ENCODE measurements at places on chromosomes 5 and 9. TPM values are rescaled to one million over a fixed set of nuclear protein-coding genes. Genes with fewer than 3 reads are reported as not detected.
A peak's percentile ranks its signal among the peaks of the same experiment; 100 is the strongest.

- H3K36me3 ChIP-seq: peaks cover 1% of the 10 kb centered on the region
- H3K4me3 ChIP-seq: no peak overlapping the region
- no peaks in the 10 kb centered on the region for H3K4me1 ChIP-seq
- no peak overlapping the region for H3K27ac ChIP-seq
- no peak for DNase-seq
These were observed 28.9 kb downstream of the TBC1D2 start for GRCh38 chr9:98226516-98226915.

DNA sequence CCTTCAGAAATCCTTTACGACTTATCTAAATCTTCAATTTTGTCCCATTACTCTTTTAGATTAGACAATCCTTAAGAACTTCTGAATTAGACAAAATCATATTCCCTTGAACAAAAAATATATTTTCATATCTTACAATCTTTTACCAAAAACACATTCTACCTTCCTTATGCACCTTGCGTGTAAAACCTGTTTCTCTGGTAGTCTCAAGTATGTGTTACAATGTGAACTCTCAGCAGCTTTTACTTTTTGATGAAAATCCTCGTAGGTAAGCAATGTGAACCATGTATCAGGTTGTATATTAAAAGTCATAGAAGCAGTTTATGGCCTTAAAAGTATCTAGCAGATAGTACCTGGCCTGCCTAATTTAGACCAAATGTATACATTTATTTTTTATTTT, 12.7 kb downstream of the GMCL2 start:
- H3K27ac ChIP-seq: no peak overlapping the region
- no peaks in the 10 kb centered on the region for H3K36me3 ChIP-seq
- H3K4me3 ChIP-seq: no peak overlapping the region
- no peaks in the 10 kb centered on the region for H3K4me1 ChIP-seq
- DNase-seq: no peak
- no peaks in the 10 kb centered on the region for H3K27me3 ChIP-seq

CAMK2A gene
- not detected for total RNA-seq

DNA sequence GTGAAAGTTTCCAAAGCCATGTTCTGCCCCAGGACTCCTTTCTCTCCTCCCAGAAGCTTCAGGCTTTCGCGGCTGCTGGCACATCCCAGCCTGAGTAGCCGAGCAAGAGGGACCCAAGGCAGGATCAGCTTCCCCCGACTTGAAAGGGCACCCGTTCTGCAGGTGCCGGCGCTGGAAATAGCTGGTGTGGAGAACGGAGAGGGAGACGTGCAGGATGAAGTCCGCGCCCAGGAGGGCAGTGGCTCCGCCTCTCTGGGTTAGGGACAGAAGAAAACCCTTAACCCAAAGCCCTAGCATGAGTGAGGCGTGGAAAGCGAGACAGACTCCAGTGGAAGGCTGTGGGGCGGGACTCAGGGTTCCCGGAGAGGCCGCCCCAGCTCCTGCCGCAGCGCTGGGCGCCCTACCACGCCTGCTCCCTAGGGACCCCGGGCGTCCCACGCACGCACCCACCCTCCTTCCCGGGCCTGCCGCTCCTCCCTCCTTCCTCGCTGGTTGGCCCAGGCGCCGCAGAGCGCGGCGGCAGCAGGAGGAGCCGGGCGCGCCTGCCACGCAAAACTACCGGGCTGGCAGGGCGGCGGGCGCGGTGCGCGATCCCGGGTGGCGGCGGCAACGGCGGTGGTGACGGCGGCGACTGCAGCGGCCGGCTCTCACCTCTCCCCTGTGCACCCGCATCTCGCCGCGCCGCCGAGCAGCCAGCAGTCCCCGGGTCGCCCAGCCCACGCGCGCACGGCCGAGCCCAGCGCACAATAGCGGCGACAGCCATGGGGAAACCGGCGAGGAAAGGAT, at the start of gene SLC1A1:
Gene SLC1A1 (plus strand): TSS at position 550 of the 786 bp plus-strand sequence. CDS start 212 bp downstream, at position 762.
- peak; percentile 40 for DNase-seq
- H3K27me3 ChIP-seq: peaks cover 47% of the 10 kb centered on the region
- peak within 1 kb of the TSS; percentile 79 for H3K4me3 ChIP-seq
- no peaks in the 10 kb centered on the region for H3K36me3 ChIP-seq
- no peak within 1 kb of the TSS for H3K27ac ChIP-seq

RXFP3 gene
- not detected for total RNA-seq

CYSRT1 gene
- 0.32 TPM for total RNA-seq

DNA sequence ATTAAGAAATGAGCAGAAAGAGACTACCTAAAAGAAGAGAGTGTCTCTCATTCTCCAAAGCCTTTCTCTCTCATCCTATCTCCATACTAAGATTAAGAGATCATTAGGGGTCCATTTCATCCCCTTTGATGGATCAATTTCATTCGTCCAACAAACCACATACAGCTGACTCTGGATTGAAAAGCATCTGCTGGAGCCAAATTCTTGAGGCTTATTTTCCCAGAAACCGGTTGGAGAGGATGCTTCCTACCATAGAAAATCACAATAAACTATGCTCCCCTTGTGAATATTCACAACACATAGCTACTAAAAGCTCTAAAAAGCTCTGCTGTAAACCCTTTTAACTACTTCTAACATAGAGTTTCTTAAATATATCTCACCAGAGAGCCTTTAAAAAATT, 755.0 kb upstream of the ZNF608 start:
- no peak overlapping the region for H3K27ac ChIP-seq
- no peak for DNase-seq
- no peaks in the 10 kb centered on the region for H3K36me3 ChIP-seq
- H3K4me3 ChIP-seq: no peak overlapping the region

- no peaks in the 10 kb centered on the region for H3K36me3 ChIP-seq
- H3K27me3 ChIP-seq: no peaks in the 10 kb centered on the region
- H3K27ac ChIP-seq: no peak overlapping the region
- H3K4me1 ChIP-seq: no peaks in the 10 kb centered on the region
- DNase-seq: no peak
These were observed 66.0 kb upstream of the ORM1 start for GRCh38 chr9:114256827-114257328.

FOXI1 gene
- total RNA-seq: not detected

DNA sequence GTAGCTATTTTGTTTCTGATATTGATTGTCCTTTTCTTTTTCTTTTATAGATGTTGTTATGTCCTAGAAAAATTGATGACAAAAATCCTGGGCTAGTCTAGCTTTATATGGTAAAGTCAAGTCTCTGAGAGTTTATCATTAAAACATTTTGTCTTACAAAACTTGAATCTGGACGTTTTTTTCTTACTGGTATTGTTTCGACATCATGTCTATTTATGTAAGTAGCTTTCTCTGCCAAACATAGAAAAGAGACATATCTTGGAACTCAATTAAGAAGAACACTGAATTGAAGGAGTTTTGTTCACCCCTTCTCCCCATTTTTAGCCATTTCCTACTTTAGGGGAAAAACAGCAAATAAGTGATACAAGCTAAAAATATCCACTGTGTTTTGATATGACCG, 151.5 kb downstream of the ISOC1 start:
- no peaks in the 10 kb centered on the region for H3K4me1 ChIP-seq
- H3K27me3 ChIP-seq: no peaks in the 10 kb centered on the region
- H3K36me3 ChIP-seq: no peaks in the 10 kb centered on the region
- no peak for DNase-seq
- H3K4me3 ChIP-seq: no peak overlapping the region

GRCh38 chr5:148855249-148856008, 29.0 kb downstream of the ADRB2 start:
- H3K27ac ChIP-seq: no peak overlapping the region
- no peak overlapping the region for H3K4me3 ChIP-seq
- peaks cover 2% of the 10 kb centered on the region for H3K4me1 ChIP-seq
- H3K36me3 ChIP-seq: no peaks in the 10 kb centered on the region

LPAR1 gene
- not detected for total RNA-seq

MEF2C gene
- total RNA-seq: 2.1 TPM

MLANA gene
- not detected for total RNA-seq

DNA sequence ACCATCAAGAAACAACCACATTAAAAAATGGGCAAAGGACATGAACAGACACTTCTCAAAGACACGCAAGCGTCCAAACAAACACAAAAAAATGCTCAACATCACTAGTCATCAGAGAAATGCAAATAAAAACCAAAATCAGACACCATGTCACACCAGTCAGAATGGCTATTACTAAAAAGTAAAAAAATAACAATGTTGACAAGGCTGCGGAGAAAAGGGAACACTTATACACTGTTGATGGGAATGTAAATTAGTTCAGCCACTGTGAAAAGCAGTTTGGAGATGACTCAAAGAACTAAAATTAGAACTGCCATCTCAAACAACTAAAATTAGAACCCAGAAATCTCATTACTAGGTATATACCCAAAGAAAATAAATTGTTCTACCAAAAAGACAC, 80.4 kb downstream of the CAAP1 start:
- no peak overlapping the region for H3K27ac ChIP-seq
- peaks cover 6% of the 10 kb centered on the region for H3K27me3 ChIP-seq
- H3K36me3 ChIP-seq: no peaks in the 10 kb centered on the region

CBY3 gene
- 0.68 TPM for total RNA-seq

Data from activated naive CD8-positive, alpha-beta T cell treated with anti-CD3 and anti-CD28 coated beads for 36 hours (primary cell).